ENCODE measurements at places on chromosomes 3 and 15.

- DNase-seq, result no peak
These were observed 160.6 kb downstream of the RBMS3 start for GRCh38 chr3:29441422-29441821.

DNA sequence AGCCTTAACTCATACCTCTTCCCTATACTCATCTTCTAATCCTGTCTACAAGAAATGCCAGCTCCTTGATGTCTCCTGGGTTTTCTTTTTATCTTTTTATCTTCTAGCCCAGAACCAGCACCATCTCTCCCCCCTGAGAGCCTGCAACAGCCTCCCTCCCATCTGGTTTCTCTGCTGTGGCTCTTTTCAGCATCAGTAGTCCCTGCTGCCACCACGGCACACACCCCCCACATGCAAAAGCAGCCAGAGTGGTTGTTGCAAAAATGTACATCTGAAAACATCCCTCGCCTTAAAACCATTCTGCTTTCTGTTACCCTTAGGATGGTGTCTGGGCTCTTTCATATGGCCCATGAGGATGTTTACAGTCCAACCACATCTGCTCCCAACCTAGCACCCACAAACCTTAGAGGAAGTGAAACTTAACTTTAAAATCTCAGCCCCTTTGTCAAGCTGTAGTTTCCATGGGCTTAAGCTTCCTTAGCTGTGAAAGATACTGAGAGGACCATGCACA is 775 bp downstream of the TTC21A start:
- DNase-seq, result no peak

GRCh38 chr3:87272718-87273341 is 3.6 kb downstream of the POU1F1 start:
- DNase-seq, result no peak

- no peak for DNase-seq
These were observed 97.9 kb downstream of the RORA start for GRCh38 chr15:61130950-61131942.

Data from dorsolateral prefrontal cortex (tissue), 122 donors.